NCI-H187 treated with DMSO at 0.1 percent for 48 hours (cell line): ENCODE measurements at places on chromosomes 5 and 9.

DNA sequence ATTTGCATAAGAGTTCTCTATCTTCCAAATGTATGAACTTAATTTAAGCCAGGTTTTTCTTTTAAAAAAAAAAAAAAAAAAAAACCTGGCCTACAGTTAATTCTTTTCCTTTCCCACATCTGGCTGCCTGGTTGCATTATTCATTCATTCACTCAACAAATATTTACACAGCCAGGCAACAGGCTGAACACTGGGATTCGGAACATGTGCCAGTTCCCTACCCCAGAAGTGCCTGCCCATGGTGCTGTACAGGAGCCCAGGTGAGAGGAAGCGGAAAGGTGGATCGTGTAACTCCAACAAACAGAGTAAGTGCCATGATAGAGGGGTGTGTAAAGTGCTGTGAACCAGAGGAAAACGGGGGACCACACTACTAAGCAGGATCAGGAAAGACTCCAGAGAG, 93.6 kb downstream of the CDK5RAP2 start:
- DNase-seq: no peak

- DNase-seq: no peak
Observed at GRCh38 chr5:68149189-68149588, 66.4 kb upstream of the PIK3R1 start.

GRCh38 chr9:87243602-87244001, 254.1 kb upstream of the DAPK1 start:
- no peak for DNase-seq

DNA sequence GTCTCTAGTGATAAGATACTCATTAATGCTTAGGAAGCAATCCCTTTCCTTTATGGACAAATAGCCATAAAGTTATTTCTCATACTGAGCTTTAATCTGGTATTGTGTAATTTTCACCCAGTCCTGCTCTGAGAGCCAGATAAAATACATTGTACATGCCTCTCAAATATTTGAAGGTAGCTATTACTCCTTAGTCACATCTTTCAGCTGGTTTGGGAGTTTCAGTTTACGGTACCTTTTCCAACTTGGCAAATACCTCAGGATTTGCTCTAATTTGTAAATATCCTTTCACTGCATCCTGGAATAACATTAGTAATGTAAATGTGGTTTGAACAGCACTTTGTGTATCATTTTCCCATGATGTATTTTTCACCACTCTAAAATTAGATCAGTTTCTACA, 47.4 kb downstream of the ABHD17B start:
- no peak for DNase-seq

DNA sequence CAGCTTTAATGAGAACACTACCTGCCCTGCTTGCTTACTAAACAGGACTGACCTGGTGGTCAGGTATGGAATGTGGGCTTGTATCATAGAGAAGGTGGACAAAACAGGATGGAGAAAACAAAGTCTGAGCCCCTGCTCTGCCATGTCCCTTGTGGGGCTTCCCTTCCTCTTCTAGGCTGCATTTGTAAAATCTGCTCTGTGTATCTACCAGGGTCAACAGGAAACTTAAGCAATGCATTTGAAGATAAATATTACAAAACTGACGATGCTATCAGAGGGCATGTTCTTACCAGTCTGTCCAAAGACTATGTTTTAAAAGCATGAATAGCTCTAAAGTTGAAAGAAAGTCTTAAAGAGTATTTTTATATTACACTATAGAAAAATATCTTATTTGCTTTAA, 228.7 kb downstream of the DCP2 start:
- DNase-seq: no peak
